ENCODE measurements at places on chromosomes 7 and 10.

DNA sequence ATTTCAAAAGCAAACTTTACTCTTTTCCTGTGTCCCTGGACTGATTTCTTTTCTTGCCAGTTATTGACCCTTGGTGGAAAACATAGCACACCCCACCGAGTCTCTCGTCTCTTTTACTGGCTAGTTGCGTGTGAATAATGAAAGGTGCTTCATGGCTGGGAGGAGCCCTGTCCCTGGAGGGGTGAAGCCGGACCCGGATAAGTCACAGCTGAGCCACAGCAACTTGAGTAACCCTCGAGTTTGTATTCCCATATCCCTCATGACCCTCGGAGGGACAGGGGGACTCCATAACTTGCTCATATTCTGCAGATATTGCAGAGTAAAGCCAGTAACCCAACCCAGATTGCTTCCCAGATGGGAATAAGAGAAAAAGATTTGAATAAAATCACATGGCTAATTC lies 147.5 kb upstream of the FRMD4A start:
- DNase-seq, result no peak

DNA sequence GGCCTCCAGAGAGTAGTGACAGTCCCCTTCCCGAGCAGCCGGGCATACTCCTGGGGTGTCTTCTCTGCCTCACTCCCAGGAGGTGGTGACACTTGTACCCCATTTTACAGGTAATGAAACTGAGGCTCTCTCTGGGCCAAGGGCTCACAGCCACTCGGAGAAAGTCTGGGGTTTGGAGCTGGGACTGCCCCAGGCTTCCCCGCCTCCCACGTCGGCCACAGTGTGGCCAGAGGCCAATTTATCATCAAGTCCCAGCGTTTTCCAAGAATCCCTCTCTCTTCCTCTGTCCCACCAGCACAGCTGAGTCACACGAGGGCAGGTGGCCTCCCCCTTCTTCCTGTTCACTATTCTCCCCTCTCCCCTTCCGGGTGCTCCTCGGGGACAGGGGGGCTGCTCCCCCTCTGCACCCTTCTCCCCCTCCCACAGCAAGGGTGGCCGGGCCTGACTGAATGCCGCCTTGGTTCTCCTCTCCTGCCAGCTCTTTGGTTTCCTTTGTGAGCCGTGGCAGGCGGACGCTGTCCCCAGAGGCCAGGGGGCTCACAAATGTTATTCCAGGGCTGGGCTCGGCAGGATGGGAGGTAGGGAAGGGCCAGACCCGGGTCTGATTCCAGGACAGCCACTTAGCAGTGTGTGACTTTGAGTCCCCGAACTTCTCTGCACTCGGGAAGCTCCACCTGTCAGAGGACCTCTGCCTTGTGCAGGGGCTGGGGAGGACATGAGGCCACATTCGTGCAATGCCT lies 17.7 kb downstream of the CLIP2 start:
- no peak for DNase-seq

GRCh38 chr10:54402576-54402975 lies 398.5 kb downstream of the PCDH15 start:
- no peak for DNase-seq

DNA sequence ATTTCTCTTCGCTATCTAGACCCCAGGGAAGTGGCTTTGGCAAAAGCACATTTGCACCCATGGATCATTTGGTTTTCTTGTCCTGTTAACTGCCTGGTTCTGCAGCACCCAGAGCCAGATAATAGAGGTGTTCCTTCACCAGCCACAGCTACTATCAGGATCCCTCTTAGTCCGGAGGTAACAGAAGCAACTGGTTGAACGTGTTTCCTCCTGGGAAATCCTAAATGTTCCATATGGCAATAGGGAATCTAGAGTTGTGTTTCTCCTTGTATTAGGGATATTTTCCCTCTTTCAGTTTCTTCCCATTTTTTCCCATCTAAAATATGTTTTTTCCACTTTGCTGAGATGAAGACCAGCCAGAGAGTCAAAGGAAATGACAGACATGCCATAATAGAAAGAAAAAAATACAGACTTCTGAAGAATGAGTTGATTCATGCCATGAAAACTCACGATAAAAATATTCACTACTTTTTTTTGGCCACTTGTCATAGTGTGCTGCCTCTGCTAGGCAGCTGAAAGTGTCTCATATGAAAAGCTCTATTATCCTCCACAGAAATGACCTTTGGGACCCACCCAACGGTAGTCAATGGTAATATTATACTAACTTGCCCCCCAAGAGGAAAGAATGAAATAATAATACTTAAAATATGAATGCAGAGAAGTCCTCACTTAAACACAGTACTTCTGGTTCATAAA lies 472.8 kb downstream of the KCNMA1 start:
- no peak for DNase-seq

GRCh38 chr10:103793920-103794883 lies 61.2 kb downstream of the SH3PXD2A start:
- DNase-seq, result no peak

GRCh38 chr10:43350686-43351085 lies 20.8 kb upstream of the FXYD4 start:
- DNase-seq, result no peak

GRCh38 chr10:44341886-44342285 lies 43.0 kb downstream of the CXCL12 start:
- no peak for DNase-seq

DNA sequence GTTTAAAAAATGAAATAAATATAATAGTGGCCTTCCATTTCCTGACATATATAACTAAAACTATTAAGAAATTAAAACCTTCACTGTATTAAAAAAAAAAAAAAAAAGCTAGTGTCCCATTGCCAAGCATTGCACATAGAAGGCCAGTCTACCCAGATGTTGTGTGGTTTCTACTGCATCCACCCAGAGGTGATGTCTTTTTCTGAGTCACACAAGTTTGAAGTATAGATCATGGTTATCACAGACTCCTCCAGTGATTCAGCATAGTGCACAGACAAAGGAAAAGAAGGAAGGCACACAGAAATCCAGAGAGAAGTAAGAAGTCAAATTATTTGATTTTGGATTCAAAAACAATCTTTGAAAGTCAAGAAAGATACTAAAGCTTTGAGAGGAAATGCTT lies 429.0 kb downstream of the ETV1 start:
- no peak for DNase-seq

GRCh38 chr10:114615600-114616007 lies 42.5 kb downstream of the ABLIM1 start:
- DNase-seq, result no peak

GRCh38 chr7:158309868-158310763 lies 277.5 kb downstream of the PTPRN2 start:
- DNase-seq, result no peak

- DNase-seq, result no peak
Observed at GRCh38 chr10:61752111-61753011, 89.6 kb downstream of the CABCOCO1 start.

- no peak for DNase-seq
Observed at GRCh38 chr10:7425691-7426090, 14.9 kb upstream of the SFMBT2 start.

- DNase-seq, result no peak
Observed at GRCh38 chr10:86673827-86674581, 5.7 kb downstream of the LDB3 start.

DNA sequence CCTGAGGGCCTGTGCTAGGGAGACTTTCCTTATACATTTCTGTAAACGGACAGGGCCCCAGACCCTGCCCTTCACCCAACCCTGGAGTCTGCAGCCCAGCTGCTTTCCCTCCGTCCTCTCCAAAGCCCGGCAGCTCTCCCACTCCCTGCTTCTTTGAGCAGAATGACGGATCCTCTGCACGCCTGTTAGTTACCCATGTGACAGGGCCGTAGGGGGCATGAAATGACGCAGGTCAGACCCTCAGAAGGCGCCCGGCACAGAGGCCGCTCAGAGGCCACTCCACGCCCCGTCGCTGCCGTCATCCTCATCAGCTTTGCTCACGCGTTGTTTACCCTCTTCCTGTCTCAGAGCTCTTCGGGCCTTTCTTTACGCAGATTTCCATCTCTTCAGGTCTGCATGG lies 60.2 kb upstream of the MKRN1 start:
- DNase-seq, result no peak

DNA sequence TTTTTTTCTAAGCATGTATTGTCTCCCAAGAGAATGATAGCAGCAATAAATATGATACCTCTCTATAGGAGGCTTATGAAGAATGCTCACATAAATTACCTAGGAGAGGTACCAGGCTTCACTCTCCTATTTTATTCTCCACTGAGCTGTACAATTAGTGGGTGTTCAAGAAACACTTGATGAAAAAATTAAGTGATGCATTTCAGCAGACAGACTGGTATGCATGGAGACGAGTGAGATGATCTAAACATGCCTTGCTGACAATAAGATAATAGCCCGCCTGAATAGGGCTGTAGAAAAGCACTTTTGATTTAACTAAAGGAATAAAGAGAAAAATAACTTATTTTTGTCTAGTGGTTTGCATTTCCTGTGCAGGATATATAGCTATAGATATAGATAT lies 1449.7 kb downstream of the GATA3 start:
- no peak for DNase-seq

DNA sequence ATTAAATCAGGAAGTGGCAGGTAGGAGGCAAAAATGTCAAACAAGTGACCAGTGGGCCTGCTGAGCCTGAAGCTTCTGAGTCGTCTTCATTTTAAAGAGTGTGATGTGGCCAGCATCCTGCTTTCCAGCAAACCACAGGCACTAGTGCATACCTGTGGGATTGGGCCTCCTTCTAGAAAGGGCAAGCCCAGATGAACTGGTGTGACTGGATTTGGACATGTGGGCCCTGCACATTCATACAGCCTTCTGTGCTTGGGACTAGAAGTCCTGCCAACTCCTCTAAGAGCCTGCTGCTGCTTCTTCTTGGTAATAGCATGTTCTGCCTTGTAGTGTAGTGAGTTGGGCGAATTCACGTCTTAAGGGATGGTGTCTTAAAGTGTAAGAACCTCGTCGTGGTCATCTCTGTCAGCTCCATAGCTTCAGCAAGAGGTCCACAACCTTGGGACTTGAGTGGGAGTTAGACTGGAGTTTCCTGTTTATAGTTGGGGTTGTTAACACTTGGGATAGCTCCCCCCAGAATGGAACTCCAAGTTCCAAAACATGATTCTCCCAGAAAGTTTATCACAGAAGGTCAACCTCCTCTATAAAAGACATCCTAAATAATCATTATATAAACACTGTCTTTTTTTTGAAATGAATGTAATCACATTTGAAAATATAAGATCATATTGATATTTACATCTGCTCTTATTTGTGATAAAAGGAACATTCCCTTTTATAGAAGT lies 11.2 kb downstream of the BMPER start:
- DNase-seq, result no peak

DNA sequence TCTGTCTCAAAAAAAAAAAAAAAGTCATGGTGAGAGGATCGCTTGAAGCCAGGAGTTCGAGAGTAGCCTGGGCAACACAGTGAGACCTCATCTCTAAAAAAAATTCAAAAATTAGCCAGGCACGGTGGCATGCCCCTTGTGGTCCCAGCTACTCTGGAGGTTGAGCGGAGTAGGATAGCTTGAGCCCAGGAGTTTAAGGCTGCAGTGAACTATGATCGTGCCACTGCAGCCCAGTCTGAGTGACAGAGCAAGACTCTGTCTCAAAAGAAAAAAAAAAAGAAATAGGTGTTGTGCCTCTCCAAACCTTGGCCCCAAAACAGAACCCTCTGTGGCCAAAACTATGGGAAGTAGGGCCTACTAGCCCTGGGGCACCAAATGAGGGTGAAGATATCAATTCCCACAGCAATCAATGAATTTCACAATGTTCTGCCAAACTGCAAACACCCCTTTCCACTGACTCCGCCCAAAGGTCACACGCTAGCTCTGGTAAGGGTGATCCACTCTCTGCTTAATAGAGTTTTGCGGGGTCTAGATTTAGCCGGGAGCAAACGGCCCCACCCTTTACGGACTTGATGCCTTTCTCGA lies 16.9 kb downstream of the SSC4D start:
- DNase-seq, result no peak

GRCh38 chr7:73423519-73424488 lies 9.8 kb upstream of the FZD9 start:
- DNase-seq, result no peak

DNA sequence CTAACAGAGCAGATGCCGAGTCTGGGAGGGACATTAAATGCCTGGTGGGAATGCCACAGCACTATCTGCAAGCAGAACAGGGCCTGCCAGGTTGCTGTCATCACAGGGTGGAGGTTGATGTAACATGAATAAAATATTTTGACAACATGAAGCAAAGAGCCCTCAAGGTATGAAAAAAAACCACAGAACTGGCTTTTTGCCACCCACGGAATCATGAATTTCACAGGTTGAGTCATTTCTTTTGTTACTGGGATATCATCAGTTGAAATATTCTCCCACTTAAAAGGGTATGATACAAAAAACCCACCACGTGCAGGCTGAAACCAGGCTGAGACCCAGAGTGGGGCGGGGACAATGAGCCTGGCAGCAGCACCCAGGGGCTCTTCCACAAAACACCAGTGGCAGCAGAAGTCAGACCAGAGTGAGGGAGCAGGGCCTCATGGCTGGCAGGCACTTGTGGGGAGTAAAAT lies 220.1 kb downstream of the TNS3 start:
- no peak for DNase-seq

- no peak for DNase-seq
Observed at GRCh38 chr10:55013318-55013717, 212.3 kb upstream of the PCDH15 start.

GRCh38 chr7:116265881-116266280 lies 55.5 kb downstream of the TES start:
- DNase-seq, result no peak

- no peak for DNase-seq
Observed at GRCh38 chr10:94630017-94630688, 53.4 kb upstream of the CYP2C18 start.

- no peak for DNase-seq
Observed at GRCh38 chr7:99392659-99393354, 15.6 kb downstream of the PDAP1 start.

- no peak for DNase-seq
Observed at GRCh38 chr10:34814223-34814912, 728 bp downstream of the PARD3 start.

- DNase-seq, result no peak
Observed at GRCh38 chr10:23146258-23146657, 45.9 kb upstream of the PTF1A start.

DNA sequence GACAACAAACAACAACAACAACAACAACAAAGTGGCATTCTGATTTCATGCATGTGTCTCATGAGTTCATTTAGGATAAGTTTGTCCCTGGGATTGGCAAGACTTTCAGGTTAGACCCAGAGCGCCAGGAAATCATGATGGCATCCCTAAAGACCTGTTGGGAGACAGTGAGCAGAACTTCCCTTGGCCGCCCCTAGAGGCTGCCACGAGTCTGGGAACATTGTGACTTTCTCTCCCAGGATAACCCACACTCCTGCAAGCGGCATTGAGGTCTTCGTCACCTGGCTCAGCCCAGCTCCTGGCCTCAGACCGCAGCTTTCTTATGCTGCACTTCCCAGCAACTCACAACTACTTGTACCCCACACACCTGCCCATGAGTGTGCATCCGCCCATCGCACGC lies 80.5 kb upstream of the RNF32 start:
- DNase-seq, result no peak
